ENCODE measurements at places on chromosomes 1 and 21. TPM values are rescaled to one million over a fixed set of nuclear protein-coding genes. Genes with fewer than 3 reads are reported as not detected.

The ELOVL1 gene
- total RNA-seq = 58.2 TPM

The KCNK1 gene
- total RNA-seq = 6.3 TPM

The FAM177B gene
- total RNA-seq = not detected

The MSH4 gene
- total RNA-seq = 0.37 TPM

GRCh38 chr1:81725823-81726222, 74.9 kb upstream of the ADGRL2 start:
- DNase-seq = no peak

- DNase-seq = no peak
Measured at GRCh38 chr1:206887701-206888100, 9.5 kb upstream of the IL24 start.

GRCh38 chr1:62508187-62508758, 71.4 kb downstream of the USP1 start:
- DNase-seq = no peak

GRCh38 chr1:156815961-156816422, 656 bp downstream of the SH2D2A start:
- no peak for DNase-seq
